ENCODE measurements at places on chromosomes 4 and X.
A peak's percentile ranks its signal among the peaks of the same experiment; 100 is the strongest.

- DNase-seq, result no peak
These were observed 89.3 kb upstream of the SRD5A3 start for GRCh38 chr4:55256787-55257186.

DNA sequence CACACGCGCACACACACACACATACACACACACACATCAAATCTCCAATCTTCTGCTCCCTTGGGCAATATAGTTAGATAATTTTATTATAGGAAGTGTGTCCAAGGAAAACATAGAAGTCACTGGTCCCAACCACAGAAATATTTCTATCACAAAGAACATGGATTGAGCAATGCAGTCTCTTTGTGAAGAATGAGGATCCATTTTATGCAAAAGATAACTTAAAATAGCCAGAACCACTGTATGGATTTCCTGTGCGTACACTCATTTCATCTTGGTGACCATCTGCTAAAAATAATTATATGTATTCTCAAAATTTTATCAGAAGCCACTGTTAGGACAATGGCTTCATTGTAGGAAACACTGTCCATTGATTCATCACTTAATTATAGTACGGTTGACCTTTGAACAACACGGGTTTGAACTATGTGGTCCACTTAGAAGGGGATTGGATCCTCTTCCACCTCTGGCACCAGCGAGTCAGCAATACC lies 169.6 kb upstream of the MXRA5 start:
- DNase-seq, result no peak

- DNase-seq, result no peak
These were observed 459.7 kb upstream of the TRAM1L1 start for GRCh38 chr4:117545039-117545438.

GRCh38 chrX:136260776-136261175 lies 9.6 kb upstream of the MAP7D3 start:
- no peak for DNase-seq

- no peak for DNase-seq
These were observed 687.2 kb upstream of the AADAT start for GRCh38 chr4:170776983-170777382.

GRCh38 chrX:121308276-121308805 lies 260.9 kb downstream of the GLUD2 start:
- DNase-seq, result peak; percentile 77

- DNase-seq, result no peak
These were observed 1.9 kb downstream of the DCAF12L2 start for GRCh38 chrX:126164226-126164625.

GRCh38 chr4:100428051-100428450 lies 89.8 kb downstream of the EMCN start:
- no peak for DNase-seq

All from stimulated activated CD4-positive, alpha-beta T cell treated with anti-CD3 and anti-CD28 coated beads, Interleukin-4, amount 100 ng/mL, for 24 hours (primary cell).